NCI-H1105 (cell line): ENCODE measurements at places on chromosomes 7 and 10.

GRCh38 chr7:120993553-120994191, 5.2 kb downstream of the CPED1 start:
- DNase-seq = no peak

DNA sequence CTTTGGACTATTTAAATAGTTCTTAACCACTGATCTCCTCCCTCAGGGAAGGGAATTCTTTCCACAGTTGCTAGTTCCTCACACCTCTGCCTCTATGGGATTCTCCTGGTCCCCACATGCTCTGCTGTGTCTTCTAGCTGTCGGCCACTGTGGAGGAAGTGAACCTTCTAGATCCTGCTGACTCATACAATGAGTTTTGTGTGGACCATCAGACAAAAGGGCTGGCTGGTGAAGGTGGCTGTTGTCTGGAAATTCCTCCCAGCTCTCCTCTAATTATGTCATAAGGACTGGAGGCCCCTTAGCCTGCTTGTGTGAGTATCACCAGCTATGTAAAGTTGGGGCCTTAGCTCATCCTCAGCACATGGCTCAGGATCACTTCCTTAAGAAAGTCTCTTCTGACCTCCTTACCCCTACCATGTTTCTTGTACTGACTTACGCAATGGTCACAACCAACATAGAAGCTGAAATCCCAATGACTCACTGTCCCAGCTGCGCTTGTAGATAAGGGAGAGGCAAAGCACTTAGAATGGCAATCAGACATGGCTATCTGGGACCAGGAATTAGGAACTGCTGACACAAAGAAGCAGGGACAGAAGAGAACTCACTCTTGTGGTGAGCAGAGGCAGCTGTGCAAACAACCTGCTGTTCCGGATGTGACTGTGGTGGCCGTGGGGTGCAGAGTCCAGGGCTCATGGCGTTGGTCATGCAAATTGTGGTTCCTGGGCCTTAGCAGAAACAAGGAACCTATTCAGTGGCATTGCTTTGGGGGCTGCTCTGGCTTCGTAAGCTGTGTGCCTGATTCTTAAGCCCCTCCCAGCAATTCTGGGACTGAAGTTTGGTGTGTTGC, 2.5 kb upstream of the MACC1 start:
- DNase-seq = no peak

GRCh38 chr10:85610381-85611092, 756.1 kb downstream of the GRID1 start:
- no peak for DNase-seq

- DNase-seq = no peak
These were observed 25.9 kb downstream of the DNAJB12 start for GRCh38 chr10:72328829-72329204.

- DNase-seq = no peak
These were observed 174.2 kb upstream of the NPS start for GRCh38 chr10:127374901-127375300.

DNA sequence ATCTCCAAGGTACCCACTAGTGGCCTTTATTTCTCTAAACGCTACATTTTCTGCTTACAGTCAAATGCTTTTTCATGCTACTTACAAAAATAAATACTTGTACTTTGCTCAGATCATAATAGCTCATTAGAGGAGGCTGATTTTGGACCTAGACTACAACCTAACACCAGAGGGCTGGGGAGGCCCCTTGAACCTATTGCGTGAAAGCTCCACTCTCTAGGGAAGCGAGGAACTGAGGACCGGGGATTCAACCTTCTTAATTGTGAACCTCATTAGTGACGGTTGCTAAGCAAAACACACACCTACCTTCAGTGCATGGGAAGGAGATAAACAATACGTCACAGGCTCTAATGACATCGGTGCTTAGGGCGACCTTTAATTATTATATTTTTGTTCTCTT, 92.1 kb downstream of the EBF3 start:
- no peak for DNase-seq

DNA sequence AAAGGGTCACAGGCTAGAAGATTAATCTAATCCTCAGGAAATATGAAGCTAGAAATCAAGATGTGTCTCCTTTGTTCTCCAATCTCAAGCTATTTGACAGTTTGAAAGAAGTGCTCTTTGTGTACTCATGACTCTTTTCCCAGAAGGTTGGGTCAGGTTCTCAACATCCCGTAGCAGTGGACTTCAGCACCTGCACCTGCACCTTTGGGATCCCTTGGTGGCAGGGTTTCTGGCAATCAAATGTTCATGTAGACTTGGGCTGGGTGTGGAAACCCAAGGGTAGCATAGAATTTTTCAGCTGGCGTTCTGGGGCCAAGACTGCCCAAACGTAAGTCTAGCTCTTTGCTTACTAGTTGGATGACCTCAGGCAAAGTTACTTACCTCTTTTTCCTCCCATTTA, 134.4 kb downstream of the ADRA2A start:
- DNase-seq = no peak

GRCh38 chr10:109205929-109206585, 717.3 kb downstream of the XPNPEP1 start:
- DNase-seq = no peak

- DNase-seq = peak; percentile 82
These were observed 438.1 kb upstream of the GALNT17 start for GRCh38 chr7:70693686-70694433.

- no peak for DNase-seq
These were observed 185.5 kb downstream of the CAMK1D start for GRCh38 chr10:12534824-12535223.

GRCh38 chr10:58064714-58065528, 202.8 kb downstream of the IPMK start:
- no peak for DNase-seq

DNA sequence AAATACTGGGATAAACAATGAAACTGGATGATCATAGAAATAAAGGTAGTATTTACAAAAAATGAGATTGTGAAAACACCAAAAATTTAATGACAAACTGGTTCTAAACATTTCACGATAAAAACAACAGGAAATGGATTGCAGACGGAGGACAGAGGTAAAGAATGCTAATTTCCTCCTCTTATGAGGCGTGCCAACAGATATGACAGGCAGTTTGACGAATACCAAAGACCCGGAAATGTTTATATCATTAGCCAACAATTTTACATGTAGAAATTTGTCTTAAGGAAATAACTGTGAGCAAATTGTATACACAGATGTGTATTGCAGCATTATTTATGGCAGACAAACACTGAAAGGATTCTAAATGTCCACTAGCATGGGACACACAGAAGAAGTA, 162.0 kb upstream of the MGMT start:
- DNase-seq = no peak

GRCh38 chr7:52876402-52876801, 159.0 kb upstream of the POM121L12 start:
- DNase-seq = no peak

DNA sequence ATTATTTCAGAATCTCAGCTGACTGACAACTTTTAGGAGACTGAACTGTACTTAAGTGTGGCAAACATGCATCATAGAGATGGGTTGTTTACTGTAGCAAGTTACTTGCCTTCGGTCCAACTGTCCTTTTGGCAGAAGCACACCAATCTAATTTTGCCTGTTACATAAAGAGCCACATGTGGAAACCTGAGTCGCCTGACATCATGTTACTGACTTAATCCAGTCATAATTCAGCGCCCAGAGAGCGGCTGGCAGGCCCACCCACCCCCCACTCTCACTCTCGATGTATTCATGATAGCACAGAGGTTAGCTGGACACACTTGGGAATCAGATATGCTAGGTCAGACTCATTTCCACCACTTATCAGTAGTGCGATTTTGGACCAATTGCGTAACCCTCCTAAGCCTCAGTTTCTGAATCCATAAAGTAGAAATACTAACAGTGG, 57.3 kb upstream of the CAPZA2 start:
- DNase-seq = no peak

- no peak for DNase-seq
These were observed 31.2 kb downstream of the ITIH5 start for GRCh38 chr10:7635408-7636125.

DNA sequence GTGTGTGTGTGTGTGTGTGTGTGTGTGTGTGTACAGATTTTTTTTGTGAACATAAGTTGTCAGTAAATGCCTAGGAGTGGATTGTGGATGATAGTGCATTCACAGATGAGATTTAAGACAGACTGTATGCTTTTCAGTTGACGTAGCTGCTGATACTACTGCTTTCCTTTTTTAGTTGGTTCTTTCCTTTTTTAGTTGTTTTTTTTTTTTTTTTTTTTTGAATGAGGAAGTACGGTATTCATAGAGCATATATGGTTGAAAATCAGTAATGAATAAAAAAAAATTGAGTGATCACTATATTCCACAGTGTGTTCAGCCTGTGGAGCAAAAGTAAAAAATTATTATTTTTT, 80.5 kb downstream of the RBM33 start:
- no peak for DNase-seq

DNA sequence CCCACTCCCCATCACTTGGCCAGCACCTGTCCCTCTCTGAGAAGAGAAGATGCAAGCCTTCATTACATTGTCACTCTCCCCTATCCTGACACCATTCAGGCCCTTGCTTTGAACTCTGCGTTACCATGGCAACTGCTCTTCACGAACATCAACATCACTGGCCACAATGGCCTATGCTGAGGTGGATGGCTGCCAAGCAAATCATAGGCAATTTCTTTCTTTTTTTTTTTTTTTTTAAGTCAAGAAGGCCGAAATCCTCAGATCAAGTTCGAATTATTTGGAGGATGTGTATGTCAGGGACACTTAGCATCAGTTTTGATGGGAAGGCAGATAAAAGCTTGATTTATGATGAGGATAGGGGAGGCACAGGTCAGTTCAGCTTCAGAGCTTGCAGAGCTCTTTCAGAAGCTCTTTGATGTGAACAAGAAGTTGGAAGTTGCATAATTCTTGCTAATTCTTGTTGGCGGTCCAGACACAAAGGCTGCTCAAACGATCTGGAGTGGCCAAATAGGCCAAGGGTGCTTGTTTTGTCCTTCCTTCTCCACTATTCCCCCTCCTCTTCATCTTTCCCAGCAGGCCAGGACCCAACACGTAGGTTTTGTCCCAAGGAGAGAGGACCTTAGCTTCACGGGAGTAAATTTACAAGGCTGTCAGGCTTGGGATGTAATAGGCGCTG, 179.9 kb upstream of the NPVF start:
- peak; percentile 79 for DNase-seq

GRCh38 chr7:23276947-23277346, 22.2 kb upstream of the MALSU1 start:
- DNase-seq = no peak

- no peak for DNase-seq
These were observed 44.4 kb upstream of the ZNF438 start for GRCh38 chr10:31075881-31076609.

- DNase-seq = no peak
These were observed 106.2 kb downstream of the CUX1 start for GRCh38 chr7:101923602-101923985.

GRCh38 chr7:26157520-26158105, 5.6 kb downstream of the NFE2L3 start:
- DNase-seq = no peak

DNA sequence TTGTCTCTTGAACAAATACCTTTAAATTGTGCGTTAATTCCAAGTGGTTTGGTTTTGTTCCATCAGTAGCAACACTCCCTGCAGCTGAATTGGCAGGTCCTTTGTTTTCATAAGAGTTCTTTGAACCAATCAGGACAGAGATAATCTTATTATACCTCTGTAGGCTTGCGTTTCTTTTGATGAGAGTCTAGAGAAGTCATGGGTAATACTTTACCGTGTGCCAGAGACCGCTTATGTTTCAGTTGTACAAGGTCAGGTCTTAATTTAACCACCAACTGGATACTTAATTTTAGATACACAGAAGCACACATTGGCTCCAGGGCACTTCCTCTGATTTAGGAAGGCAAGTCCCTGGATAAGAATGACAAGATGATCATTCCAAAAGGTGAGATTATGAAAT, at the start of gene ASB15:
Gene ASB15, plus strand, starts transcription at position 292 of the 400 bp plus-strand sequence. CDS start 12,682 bp downstream, outside the sequence.
- no peak for DNase-seq

GRCh38 chr7:28830846-28831245, 127.3 kb downstream of the TRIL start:
- no peak for DNase-seq

GRCh38 chr10:80485076-80485945, 31.2 kb downstream of the TSPAN14 start:
- no peak for DNase-seq

DNA sequence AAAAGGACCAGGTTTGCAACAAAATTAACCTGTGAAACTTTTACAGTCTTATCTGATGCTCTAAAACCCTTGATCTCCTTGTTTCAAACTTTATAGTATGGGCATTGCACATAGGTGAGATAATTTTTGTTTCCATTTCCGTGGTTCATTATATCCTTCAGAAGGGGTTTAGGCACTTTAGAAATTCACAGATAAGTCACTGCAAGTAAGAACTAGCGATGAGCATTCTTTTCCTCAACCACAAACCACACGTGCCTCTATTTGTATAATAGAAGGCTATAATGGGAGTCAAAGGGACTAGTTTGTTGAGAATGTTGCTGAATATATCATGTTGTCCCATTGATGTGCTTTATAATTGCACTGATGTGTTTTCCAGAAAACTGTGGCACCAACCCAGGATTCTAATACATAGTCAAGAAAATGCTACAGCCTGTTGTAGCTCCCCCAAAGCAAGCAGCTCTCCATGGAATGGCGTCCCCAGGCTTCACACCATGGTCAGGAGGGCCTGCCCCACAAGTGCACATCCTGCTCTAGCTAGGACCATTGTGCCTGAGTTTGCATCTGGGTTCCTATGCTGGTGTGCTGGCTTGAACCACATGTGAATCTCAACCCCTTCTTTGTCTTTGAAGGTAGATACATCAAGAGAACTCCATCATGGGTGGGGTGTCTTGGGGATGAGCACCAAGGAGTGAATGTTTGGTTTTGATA, 14.0 kb upstream of the ATXN7L1 start:
- DNase-seq = no peak

- no peak for DNase-seq
These were observed 147.9 kb upstream of the PDE1C start for GRCh38 chr7:32218154-32218467.

DNA sequence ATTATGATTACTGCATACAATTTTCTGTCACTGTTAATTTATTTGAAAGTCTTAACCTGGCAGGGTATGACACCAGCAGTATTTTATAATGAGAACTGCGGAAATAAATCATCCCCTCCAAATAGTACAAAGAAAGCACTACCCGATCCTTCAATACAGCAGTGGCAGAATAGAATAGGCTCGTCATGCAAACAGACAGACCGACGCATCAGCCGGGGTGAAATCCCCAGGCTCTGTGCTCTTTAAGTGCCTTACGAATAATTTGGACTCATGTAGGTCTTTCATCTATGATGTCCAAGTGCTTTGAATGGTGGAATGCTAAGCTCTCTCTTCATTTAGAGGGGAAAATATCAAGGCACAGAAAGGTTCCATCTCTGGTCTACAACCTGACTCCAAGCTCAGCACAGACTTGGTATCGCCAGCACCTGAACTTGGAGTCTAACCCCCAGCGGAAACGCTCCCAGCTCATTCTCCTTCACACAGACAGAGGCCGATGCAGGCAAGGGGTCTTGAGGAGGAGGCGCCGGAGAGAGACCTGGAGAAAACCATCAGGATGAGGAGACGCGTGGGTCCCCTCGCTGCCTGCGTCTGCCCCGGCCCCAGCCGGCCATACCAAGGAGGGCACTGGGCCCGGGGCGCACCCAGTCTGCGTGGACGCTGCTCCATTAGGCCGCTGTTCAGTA, 568.1 kb upstream of the MKI67 start:
- DNase-seq = no peak
